ENCODE measurements at places on chromosomes 4 and X.

DNA sequence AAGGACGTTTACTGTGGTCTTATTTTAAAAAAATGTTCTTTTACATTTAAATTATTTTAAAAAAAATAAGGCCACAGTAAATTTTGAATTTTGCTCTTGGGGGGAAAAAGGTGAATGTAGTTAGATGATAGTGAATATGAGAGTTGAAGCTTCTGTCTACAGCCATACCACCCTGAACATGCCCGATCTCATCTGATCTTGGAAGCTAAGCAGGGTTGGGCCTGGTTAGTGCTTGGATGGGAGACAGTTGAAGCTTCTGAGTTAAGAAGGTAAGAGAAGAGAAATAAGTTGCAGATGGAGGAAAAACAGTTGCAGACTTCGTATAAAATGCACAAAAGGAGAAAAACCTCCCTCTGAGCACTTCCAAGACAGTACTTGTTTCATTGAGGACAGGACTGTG is 115.6 kb upstream of the NR3C2 start:
- no peak for DNase-seq

DNA sequence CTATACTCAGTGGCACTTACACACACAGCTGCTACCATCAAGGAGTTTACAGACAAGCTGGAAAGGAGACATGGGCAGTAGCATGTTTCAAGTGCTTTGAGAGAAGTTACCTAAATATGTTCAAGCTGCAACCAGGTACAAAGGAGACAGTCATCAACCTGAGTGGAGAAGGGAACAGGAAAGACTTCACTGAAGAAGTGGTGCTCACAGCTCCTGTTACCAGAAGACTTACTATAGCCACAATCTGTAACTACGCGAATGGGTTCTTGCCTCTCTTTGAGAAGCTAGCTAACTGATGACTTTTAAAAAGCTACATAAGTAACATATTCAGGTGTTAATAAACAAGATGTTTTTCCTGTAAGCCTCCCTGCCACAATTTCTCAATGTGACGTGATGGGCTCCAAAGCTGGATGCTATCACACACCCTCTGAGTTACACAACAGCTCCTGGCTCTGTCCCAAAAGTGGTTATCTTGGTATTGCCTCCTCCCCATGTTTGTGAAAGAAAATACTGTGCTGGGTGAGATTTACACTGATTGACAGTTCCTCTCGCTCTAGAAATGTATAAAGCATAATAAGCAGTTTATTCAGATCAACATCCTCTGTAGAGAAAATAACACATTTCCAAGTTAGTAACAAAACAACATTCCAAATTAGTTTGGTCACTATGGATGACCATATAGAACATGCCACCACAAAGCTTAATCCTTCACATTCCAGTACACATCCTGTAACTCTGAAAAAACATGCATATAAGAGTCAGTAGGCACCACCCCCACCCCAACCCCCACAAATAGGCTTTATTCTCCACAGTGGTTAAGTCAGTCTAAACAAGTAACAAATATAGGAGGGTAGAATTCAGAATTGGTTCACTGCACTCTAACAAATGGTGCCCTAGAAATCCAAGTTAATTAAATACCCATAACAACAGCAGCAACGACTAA is 81.8 kb downstream of the FRYL start:
- peak; percentile 96 for DNase-seq

DNA sequence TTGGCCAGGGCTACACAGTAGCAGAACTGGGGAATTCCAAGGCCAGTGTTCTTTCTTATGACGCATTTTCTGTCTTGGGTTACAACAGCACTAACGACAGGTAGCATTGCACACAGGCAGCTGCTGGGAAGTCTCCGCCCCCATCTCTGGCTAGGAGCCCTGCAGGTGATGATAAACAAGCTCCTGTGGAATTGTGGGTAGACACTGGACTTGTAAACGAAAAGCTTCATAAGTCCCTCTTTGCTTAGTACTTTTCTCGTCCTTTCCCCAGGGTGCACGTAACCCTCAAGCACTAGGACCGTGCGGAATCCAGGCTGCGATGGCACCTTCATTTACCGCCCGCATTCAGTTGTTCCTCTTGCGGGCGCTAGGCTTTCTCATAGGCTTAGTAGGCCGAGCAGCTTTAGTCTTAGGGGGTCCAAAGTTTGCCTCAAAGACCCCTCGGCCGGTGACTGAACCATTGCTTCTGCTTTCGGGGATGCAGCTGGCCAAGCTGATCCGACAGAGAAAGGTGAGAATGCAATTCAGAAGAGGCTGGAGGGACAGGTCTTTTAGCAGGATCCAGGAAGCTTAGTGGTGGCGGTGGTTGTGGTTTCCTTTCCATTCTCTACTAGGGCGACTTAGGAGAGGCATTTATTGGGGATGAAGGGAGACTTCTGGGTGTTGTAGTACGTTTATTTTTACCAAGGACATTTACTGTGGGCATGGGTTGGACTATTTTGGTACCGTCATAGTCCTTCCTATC is at the start of gene FAAH2:
TSS of gene FAAH2 (plus strand) at position 200 of the 745 bp plus-strand sequence. CDS start at position 320, 120 bp downstream.
- no peak for DNase-seq

DNA sequence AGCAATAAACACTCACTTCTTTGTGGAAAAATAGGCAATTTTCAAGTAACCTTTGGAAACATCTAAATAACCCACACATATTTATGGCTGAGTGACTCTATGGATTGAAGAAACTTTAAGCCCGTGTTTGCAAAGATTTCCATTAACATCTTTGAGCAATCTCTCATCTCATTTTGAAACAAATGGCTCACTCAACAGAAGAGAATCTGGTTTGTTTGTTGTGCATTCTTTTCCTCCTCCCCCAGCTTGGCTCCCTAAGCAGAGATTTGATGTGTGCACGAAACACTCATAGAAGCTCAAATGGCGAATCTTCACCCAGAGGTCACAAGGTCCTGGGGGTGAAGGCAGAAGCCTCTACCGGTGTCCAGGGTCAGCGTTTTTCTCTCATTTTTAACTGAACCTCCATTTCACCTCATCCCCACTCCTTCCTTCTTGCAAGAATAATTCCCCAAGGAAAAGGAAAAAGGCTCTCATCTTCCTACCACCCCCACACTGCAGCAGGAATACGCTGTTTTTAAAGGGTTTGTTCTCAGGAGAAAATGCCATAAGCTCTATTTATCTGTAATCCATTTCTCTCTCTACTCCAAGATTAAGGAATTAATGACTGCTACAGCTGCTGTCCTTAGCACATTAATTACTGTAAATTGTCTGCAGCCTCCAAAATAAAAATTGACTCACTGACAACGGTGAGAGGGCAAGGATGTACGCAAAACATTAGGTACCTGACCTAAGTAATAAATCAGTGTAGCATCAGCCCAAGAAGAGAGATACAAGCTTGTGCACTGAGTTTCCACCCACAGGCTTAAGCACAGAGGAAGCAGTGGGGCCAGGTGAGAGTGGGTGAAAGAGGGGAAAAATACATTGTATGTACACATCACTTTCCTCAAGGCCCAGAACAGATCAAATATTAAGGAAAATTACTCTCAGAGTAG is 307.6 kb upstream of the NOCT start:
- no peak for DNase-seq

DNA sequence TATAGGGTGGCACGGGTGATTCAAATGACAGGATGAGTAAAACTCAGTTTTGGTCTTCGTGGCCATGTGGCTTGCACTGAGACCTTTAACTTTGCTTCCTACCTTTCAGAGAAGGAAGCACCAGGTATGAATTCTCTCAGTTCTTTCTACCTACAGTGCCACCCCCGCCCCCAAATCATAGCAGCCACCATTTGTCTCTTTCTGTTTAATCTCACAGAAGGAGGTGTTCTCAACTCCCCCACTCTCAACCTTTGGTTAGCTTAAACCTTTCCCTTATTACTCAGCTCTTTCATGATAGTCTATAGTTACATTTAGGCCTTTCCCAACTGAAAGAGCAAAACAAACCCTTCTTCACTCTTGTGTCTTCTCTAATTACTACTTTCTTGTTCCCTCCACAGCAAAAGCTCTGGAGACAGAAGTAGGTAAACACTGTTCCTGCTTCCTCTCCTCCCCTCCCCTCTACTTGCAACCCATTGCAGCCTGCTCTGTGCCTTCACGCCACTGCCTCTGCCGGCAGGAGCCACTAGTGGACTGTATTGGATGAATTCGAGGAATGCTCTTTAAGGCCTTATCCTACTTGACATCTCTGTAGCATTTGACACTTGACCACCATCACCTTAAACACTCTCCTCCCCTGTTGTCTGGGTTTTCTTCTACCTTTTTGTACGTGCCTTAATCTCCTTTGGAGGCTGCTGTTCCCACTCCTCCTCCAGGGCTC is 123.7 kb downstream of the AFF1 start:
- no peak for DNase-seq

DNA sequence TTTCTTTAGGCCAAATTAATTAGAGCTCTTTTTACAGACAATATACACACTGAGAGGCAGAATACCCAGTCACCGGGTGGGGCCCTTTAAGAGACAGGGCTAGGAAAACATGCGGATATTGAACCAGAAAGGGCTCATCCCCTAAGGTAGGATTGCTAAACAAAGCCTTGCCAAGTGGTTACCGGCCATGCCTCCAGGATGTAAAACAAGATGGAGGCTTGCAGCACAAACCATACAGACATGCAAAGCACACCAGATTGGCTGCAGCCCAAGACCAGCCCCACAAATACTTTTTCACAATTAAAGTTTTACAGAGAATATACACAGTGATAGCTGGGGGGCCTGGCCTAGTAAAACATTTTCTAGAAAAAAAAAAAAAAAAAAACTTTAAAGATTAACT is 210.0 kb downstream of the KLHL4 start:
- DNase-seq = no peak

DNA sequence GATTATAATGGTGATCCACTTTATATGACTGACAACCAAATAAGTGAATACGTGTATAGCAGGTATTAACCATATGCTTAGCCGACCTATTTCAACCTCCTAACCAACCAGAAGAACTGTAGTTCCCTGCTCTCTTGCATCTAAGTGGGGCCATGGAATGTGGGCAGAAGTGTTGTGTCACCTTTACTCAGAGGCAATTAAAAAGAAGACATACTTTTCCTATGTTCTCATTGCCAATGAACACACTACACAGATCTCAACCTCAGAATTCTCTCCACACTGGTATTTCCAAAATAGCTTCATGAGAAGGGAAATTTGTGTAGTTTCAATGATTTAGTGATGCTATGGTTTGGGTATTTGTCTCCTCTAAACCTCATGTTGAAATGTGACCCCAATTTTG is 3.2 kb upstream of the NFKB1 start:
- DNase-seq = no peak

- no peak for DNase-seq
Observed at GRCh38 chr4:178340468-178340867, 898.2 kb upstream of the AGA start.

DNA sequence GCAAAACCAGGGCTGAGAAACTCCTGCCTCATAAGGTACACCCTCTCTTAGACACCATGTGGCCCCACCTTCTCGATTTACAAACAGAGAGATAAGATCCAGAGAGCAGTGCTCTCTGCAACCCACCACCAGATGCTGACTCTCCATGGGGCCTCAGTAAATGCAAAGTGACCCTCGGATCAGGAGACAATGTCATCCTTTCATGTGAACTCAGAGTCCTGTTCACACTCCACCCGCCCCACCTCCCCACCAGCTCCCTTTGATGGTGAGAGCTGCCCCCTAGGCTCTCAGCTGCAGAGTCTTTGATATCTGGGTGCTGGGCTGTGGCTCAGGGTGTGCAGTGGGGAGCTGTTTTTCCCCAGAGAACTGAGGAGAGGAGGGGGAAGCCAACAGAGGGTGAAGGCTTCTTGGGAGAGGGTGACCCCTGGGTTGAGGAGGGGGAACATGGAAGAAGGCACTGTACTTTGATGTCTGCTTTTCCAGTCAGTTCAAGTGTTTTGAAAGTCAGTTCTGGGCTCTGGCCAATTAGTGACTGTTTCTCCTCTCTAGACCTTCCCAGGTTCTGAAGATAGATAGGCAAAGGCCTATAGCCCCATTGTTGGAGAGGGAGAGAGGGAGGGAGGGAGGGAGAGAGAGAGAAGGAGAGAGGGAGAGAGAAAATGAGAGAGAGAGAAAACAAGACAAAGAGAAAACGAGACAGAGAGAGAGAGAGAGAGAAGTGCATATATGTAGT is 88.2 kb downstream of the SCD5 start:
- no peak for DNase-seq

DNA sequence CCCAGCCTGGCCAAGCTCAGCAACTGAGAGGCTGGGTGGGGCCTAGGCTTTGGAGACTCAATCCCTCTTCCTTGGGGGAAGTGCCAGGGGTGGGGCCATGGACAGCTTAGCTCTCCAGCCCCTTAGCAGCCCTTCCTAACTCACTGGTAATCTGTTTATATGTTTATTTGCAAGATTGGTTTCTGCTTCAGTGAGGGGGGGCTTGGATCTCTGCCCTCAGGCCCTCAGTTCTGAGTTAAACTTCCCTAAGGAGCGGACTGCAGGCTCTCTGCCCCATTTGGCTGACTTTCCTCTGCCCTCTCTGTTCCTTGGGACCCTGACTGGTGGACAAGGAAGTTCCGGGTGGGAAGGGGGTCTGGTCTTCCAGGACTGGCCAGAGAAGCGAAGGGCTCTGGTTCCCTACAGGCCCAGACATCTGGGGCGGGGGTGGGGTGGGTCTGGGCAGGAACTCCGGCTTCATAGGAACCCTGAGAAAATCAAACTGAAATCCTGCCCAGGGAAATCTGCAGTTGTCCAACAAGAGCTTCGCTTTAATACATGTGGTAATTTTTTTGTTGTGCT is 51.4 kb downstream of the NALF2 start:
- no peak for DNase-seq

All from iris pigment epithelial cell (primary cell).